Central memory CD4-positive, alpha-beta T cell (primary cell): ENCODE measurements at places on chromosomes 3 and 15.

DNA sequence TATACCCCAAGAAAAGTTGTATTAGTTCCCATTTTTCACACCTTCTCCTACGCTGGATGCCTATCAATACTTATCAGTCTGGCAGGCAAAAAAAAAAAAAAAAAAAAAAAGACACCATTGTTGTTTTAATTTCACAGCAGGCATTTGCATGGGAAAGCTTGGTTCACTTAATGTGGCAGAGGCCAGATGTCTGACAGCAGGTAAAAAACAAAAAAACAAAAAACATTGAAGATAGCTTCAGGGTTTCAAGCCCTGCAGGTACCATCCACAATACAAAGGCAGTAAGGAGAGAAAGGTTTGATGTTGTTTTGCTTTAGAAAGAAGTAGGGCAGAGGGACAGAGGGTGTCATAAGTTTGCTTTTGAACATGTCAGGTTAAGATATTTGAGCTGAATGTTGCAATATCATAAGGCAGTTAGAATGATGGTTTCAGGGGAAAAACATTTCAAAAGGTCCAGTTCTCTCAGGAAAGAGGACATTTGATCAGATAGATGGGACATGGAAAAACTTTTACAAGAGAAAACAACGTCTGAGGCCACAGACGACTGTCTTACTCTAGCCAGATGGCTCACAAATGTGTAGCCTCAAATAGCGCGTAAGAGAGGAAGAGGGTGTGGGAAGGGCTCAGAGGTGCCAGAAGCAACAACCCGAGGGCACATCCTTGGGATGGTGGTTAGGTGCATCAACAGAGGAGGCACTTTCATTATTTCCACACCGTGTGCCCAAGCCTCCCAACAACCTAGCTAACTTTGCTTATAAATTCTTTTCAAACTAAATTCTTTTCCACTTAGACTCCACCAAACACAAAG is 25.7 kb downstream of the PCOLCE2 start:
- no peak for DNase-seq

DNA sequence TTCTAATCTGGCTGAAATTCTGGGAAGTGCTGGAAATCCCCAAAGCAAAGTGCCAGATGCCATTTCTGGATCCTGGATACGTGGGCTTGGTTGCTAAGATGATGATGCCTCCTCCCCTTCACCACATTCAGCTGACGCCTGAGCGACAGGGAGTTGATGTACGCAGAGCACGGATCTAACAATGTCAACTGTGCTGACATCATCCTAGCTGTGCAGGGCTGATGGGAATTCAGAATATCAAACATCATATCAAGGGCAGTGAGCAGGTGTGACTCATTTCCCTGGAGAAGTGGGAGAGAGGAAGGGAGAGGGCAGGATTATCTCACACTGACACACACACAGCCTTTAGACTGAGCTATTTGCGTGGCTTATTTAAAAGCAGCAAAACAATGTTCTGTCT is 92.6 kb upstream of the ZBTB20 start:
- DNase-seq, result no peak

GRCh38 chr15:76967067-76967466 is 27.9 kb upstream of the PSTPIP1 start:
- no peak for DNase-seq

DNA sequence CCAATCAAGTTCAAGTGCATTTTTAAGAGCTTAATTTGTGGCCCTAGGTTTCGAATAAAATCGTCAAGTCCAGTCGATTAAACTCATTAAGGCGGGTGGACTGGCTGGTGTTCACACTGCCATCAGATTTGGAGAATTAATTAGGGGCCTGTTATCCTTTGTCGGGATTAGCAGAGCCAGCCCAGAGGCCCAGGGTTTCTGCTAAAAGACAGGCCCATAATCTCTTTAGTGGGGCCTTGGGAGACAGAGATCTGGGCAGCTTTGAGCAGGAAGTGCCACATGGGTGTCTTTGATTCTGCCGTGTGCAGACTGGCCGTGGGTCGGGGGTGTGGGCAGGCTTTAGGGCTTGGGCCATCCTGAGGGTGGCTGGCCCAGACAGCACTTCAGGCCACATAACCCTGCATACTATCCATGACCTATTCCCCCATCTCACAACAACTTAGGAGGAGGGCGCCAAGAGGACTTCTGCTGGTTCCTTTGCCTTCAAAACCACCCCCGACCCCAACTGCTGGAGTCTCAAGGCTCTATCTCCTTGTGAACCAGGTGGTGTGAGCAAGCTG is 94.7 kb downstream of the PLXNA1 start:
- DNase-seq, result no peak

- peak; percentile 29 for DNase-seq
Measured at GRCh38 chr15:98177966-98178592, 217.6 kb downstream of the ARRDC4 start.

DNA sequence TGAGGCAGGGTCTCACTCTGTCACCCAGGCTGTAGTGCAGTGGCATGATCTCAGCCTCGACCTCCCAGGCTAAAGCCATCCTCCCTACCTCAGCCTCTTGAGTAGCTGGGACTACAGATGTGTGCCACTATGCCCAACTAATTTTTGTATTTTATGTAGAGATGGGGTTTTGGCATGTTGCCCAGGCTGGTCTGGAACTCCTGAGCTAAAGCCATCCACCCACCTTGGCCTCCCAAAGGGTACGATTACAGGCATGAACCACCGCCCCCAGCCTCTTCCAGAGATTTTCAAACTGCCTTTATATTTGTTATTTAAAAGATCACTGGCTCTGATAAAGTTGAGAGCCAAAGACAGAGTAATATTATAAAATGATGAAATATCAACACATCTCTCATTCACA is 37.3 kb downstream of the BSN start:
- no peak for DNase-seq

DNA sequence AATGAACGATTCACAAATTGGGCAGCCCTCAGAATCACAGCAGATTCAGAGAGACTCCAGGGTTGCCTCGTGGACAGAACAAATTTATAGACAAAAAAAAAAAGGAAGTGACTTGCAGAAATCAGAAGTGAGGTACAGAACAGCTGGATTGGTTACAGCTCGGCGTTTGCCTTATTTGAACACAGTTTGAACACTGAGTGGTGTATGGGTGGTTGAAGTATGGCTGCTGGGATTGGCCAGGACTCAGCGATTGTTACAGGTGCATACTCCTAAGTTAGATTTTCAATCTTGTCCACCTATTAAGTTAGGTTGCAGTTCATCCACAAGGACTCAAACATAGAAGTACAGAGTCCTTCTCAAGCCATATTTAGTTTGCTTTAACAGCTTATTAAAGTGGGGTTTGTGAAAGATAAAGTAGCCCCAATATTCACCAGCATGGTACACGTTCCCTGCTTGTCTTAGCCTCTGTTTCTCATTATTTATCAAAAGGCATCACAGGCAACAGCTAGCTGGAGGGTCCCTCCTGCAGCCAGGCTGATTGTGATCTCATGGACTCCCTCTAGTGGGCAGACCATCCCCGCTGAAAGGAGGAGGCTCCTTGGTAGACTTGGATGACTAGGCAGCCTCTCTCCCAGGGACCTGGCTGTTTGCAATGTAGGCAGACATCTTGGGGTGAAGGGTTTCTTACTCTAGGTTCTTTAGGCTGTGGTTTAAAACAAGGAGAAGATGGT is 17.6 kb upstream of the ALDH1L1 start:
- no peak for DNase-seq

- no peak for DNase-seq
Measured at GRCh38 chr3:133330065-133330464, 69.8 kb upstream of the BFSP2 start.

DNA sequence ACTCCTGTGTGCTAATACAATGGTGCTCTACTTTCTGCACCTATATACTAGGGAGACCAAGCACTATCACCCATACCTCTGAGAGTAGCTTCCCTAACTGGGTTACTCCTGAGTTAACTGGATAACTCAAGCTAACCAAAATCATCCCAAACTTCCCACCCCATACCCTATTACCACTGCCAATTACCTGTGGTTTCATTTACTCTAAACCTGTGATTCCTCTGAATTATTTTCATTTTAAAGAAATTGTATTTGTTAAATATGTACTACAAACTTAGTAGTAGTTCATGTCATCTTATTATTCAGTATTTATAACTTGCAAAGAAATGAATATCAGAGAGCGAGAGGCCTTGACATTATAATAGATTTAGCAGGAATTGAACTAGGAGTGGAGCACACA is 340.5 kb downstream of the TBC1D5 start:
- no peak for DNase-seq

DNA sequence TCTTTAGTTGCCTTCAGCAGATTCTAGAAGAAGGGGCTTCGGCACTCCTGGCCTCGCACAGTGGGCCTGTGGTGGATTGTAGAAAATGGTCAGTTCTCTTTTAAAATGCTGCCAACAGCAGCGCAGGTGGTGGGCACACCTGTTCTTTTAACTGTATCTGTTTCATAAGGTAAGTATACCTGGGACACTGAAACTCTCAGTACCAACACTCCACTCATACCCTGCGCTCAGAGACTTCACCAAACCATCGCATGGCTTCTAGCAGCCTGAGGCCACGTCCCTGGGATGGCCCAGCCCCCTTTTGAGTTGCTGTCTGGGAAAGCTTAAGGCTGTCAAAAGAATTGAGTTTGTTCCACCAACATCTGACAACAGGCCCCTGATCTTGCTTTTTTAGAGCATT is 56.7 kb upstream of the MCF2L2 start:
- no peak for DNase-seq

DNA sequence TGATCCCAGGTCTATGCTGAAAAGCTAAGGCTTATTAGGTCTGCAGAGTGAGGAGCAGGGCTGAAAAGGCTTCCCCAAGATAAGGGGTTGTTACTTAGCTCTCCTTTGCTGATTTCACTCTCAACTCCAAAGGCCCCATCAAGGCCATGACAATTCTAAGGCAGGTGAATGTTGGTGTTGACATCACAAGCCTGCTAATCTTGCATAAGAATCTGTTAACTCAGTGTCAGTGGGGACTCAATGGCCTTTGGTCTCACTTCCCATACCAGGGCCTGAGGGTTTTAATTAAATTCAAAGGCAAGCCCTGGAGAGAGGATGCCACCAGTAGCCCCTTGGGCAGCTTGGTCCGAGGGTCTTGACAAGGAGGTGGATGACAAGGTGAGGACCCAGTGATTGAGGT is 9.4 kb upstream of the ALAS1 start:
- no peak for DNase-seq

- no peak for DNase-seq
Measured at GRCh38 chr15:99443056-99443756, 122.6 kb upstream of the MEF2A start.

- DNase-seq, result no peak
Measured at GRCh38 chr15:36970522-36970921, 129.8 kb downstream of the MEIS2 start.

DNA sequence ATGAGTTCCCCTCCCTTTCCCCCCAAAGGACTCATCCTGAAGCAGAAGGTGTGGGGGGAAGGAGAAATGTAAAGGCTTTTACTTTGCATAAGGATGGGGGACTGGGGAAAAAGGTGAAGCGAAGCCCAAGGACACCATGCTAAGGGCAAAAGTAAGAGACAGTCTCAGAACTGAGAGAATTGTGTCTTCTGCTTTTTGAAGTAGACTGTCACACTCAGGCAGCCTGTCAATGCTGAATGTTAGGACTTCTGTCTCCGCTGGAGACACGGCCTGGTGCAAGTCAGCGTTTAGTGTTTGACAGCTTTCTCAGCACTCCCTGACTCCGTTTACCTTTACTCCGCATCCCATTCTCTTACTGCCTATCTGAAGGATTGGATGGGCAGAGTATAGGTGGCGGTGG is 13.8 kb downstream of the RBM5 start:
- no peak for DNase-seq

GRCh38 chr3:43873723-43874122 is 183.0 kb downstream of the ABHD5 start:
- DNase-seq, result no peak

DNA sequence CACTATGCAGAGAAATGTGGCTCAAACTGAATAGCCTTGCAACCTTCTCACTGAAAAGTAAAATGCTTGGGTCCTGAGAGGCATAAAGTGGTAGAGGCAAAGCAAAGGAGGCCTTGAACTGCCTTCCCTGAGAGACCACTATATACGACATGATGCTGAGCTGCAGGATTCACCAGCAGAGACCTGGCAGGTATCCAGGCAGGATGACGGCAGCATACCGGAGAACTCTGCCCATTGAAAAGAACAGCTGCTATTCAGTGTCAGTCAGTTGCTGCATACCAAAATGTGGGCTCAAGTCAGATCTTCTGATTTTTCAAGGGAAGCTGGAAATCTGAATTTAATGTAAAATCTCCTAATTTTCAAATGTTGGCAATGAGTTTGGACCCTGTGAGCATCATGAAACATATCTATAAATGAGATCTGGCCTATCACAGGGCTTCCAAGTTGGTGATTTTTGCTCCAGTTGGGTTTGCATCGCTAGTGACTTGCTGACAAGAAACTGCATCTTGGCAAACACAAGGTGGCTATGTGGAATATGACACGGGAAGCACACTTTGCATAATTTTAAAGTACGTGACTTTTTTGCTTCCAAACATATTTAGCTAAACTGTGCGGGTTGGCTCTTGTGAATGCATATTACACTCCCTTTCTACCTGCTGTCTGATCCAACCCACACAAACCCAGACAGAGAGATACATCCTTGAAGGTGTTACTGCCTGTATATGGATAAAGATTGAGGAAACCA is 529.0 kb downstream of the AGBL1 start:
- no peak for DNase-seq

- DNase-seq, result no peak
Measured at GRCh38 chr15:27124287-27124871, 153.4 kb downstream of the GABRG3 start.

- DNase-seq, result no peak
Measured at GRCh38 chr15:91783451-91783850, 70.1 kb upstream of the SLCO3A1 start.

- DNase-seq, result peak; percentile 10
Measured at GRCh38 chr3:11845651-11846050, 1.0 kb downstream of the TAMM41 start.

GRCh38 chr15:96374499-96374898 is 44.0 kb downstream of the NR2F2 start:
- DNase-seq, result no peak

- DNase-seq, result no peak
Measured at GRCh38 chr15:28080386-28080785, 18.7 kb downstream of the OCA2 start.

GRCh38 chr15:85646538-85647091 is 148.1 kb downstream of the KLHL25 start:
- peak; percentile 45 for DNase-seq

DNA sequence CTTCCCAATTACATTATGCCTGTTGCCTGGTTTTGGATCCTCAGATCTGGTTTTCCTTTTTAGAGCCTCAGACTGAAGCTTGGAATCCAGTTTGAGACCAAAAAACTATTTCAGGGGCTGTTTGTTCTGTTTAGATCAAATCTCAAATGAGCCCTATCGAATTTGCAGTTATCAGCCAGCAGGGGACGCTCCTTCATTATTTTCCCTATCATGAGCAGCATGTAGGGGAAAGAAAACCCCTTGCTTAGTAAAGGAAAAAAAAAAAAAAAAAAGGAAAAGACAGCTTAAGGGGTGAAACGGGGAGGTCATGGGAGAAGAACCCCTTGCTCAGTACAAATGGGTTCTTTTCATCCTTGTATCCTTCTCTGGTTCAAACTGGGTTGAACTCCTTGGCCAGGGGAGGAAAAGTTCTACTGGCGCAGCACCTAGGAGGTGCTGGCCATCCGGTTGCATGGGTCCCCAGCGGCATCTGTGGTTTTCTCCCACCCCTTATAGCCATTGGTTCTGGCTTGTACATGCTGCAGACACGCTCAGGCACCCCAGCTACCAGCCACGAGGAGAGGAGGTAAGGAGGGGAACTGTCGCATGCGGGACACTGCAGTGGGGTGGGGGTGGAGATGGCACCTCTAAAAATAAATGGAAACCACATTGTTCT is 1375.1 kb upstream of the ALCAM start:
- DNase-seq, result no peak
